Amniotic stem cell (primary cell): ENCODE measurements at places on chromosomes 16 and 17.
A peak's percentile ranks its signal among the peaks of the same experiment; 100 is the strongest.

DNA sequence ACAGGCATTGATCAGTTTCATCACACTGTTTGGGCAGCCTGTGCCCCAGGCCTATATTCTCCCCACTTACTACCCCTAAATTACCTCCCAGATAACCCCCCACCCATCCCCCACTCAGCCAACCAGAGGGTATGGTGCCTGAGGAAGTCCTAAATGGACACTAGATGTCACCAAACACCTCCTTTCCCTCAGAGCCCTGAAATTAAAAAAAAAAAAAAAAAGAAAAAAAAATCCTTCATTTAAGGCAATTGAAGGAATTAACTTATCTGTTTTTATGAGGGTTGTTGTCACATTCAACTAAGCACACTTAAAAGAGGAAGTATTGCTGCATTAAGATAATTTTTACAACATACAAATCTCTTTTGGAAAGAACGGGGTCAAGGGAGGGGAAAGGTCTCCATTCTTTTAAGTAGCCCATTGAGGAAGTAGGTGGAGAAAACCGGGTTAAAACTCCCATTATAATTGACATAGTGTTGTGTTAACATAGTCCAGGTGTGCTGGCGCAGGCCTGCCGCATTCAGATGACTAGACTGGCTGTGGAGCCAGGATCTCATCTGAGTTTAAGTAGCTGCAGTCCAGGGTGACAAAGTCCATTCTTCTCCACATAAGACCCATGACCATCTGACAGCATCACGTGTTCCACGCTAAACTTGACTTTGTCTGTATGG, 46.3 kb downstream of the SNX11 start:
- peak; percentile 14 for DNase-seq

- DNase-seq: no peak
These were observed 11.0 kb downstream of the HEXIM2 start for GRCh38 chr17:45172541-45173286.

GRCh38 chr17:50325906-50326305, 20.0 kb upstream of the XYLT2 start:
- DNase-seq: no peak

- DNase-seq: no peak
These were observed 4.3 kb upstream of the ITGA3 start for GRCh38 chr17:50051606-50052005.
